ENCODE measurements at places on chromosomes 11 and 22.

DNA sequence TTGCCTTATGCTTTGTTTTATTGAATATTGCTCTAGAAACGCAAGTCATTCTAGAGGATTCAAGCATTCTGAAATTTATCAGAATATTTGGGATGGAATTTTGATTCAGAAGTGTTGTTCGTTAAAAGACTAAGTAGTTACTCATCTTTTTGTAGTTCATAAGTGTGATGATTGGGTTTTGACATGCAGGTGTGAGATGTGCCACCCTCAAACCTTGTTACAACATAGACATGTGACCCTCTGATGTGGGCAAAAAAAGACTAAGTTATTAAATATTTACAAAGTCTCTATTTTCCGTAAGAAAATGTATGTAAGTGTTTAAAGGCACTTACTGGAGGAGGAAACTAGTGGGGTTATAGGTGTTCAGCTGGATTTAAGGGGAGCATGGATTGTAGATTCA lies 8.9 kb downstream of the YWHAH start:
- DNase-seq: no peak

DNA sequence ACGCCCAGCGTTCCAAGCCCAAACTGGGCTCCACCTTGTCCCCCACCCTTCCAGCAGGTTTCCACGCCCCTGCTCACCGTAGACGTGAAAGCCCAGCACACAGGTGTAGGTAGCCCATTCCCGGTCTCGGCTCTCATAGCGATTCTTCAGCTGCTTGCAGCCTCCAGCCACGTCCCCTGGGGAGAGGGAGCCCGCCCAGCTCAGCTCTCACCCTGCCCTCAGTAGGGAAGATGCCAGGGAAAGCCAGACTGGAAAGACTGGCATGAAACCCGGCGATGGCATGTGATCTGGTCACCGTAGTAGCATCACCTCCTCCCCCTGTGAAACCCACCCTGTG lies 1.4 kb upstream of the MTA2 start:
- DNase-seq: no peak

DNA sequence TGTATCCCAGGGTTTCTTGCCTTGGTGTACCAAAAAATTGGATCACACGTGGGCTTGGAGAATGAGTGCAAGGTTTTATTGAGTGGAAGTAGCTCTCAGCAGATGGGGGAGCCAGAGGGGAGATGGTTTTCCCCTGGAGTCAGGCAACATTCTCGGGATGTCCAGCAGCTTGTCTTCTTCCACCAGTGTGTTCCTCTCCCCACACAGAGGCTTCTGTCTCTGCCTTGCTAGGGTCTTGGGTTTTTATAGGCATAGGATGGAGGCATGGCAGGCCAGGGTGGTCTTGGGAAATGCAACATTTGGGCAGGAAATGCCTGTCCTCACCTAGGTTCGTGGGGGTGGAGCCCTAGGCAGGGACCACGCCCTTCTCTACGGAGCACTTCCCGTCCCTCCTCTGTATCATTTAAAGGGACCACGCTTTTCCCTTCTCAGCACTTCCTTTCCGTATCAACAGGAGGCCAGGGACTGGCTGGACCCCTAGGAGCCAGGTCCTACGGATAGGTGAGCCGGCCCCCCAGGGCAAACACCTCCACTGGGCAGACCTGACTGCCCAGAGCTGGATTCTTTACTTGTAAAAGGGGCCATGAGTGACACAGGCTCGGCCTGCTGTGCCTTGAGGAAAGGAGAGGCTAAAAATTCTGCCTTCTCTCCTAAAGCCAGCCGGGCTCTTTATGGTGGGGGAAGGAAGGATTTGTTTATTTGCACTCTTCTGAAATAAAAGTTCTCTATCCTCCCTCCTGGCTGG lies 55.3 kb upstream of the CCDC188 start:
- DNase-seq: peak; percentile 66

DNA sequence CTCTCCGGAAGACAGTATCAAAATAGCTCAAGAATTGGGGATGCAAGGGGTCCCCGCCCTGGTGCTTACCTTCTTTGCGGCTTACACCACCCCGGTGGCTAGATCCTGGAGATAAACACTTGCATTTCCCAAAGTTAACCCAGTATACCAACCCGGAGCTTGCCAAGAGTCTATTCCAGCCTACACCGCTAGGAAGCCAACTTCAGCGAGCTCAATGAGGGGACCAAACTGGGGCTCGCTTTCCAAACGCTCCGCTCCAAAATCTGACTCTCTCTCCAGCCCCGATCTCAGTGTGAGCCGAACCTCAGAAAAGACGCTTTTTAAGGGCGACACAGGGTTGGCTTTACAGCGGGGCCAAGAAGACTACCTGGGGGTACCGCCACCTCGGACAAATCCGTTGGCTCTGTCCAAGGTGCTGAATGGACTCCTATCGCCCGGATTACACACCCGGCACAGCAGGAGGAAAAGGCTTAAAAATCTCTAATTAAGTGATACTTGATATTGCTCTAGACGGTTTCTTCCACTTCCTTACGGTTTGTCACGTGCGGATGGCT lies 20.1 kb upstream of the BDNF start:
- DNase-seq: no peak

GRCh38 chr11:64694026-64694755 lies 28.8 kb downstream of the NRXN2 start:
- no peak for DNase-seq
